Forelimb muscle (tissue), 1 donor: ENCODE measurements at places on chromosomes 7 and 10. TPM values are rescaled to one million over a fixed set of nuclear protein-coding genes. Genes with fewer than 3 reads are reported as not detected.

The SPAM1 gene
- not detected for polyA plus RNA-seq

GRCh38 chr10:17655009-17655408, 11.1 kb downstream of the STAM start:
- no peak for DNase-seq

DNA sequence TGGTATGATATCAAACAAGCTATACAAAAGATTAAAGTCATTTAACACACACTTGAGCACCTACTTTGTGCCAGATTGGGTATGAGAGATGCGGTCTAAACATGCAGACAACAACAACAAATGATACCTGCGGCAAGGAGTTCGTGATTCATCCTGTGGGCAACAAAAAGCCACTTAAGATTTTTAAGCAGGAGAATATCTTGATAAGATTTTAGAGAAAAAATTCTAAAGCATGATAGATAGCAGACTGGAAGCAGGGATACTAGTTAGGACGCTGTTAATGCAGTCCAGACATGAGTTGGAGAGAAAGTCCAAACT, 1.6 kb upstream of the KBTBD2 start:
- no peak for DNase-seq

The AKR1E2 gene
- 3.3 TPM for polyA plus RNA-seq

DNA sequence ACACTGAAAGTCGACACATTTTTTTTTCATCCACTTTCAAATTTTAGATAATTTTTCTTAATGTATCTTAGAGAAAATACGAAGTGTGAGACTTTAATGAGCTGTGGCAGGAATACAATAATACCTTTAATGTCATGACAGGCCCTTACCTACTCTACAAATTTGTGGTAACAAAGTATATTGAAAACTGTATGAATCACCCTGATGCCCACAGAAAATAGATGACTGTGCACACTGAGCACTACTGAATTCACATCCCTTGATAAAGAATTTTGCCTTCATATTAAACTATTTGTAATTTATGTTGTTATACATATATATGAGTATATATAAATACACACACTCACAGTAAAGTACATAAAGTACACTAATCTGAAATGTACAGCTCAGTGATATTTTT, 51.7 kb downstream of the AKR1D1 start:
- no peak for DNase-seq

GRCh38 chr10:78852466-78853240, 216.1 kb upstream of the ZMIZ1 start:
- no peak for DNase-seq

The CCDC3 gene
- 14.6 TPM for polyA plus RNA-seq

The MOSPD3 gene
- 17.1 TPM for polyA plus RNA-seq

The AKR1C8 gene
- not detected for polyA plus RNA-seq

DNA sequence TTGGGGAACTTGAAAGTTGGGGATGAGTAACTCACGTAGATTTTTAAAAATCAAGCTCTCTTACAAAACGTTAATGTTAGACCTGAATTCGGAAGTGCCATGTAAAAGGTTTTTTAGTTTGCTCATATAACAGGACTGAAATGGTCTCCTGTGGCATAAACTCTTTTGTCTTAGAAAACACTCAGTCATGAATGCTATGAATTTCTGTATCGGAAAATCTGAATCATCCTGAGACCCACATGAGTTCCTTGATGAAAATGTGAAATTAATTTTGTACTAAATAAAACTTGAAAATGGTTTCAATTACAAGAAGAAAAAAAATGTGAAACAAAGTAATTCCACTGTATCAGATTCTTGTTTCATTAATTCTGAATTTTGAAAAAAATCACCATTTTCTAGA, 134.8 kb upstream of the BMPER start:
- DNase-seq: no peak
